ENCODE measurements at places on chromosomes 7 and 10.

DNA sequence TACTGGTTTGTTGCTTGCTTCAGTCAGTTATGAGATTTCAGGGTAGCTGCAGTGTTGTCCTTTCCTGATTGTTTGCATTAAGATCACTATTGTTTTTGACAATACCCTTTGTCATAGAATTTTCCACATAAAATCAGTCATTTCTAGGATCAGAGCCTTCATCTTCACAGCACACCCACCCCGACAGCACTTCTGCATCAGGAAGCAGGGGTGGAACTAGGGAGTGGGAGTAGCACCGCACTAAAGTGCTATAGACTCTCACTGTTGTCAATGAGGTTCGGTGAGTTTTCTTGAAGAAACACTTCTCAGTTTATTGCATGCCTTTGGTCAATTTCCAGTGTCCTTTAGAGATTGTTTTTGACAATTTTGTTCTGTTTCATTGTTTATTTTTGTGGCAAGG is 632.5 kb downstream of the AUTS2 start:
- no peak for DNase-seq

DNA sequence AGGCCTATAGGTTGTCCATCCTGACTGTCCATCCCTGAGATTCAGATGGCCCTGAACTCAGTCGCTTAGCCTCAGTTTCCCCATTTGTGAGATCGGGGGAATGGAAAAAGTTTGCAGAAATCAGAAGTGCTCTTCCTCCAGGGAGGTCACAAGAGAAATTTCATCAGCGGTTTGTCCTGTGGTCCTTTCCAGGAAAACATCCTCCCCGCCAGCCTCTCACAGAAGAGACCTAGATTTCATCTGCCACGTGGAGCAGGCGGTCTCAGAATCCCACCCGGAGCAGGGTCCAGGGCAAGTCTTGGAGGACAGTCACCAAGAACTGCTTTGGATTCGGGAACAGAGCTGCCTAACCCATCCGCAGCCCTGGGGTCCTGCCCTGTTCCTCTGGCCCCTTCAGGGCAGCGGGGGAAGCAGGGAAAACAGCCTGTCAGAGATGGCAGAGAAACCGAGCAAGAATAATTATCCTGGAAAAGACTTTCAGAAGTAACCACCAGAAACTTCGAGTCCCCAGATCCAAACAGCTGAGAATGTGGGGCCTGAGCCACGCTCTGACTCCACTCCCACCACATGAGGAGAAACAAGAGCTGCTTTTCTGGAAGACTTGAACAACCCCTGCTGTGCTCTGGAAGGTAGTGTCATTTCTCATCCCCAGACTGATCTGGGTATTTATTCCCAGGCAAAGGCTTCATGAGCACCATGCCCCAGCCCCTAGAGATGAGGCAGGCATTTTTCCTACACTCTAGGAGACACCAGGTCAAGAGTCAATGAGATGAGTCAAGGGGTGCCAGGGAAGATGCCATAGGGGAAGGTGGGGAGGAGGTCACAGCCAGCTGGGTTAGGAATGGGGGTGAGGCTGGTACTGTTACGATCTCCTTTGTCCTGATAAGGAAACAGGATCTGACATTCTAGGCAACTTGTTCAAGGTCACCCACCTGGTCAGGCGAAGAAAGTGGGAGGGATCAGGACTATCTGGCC is 1.1 kb upstream of the TNS3 start:
- no peak for DNase-seq

DNA sequence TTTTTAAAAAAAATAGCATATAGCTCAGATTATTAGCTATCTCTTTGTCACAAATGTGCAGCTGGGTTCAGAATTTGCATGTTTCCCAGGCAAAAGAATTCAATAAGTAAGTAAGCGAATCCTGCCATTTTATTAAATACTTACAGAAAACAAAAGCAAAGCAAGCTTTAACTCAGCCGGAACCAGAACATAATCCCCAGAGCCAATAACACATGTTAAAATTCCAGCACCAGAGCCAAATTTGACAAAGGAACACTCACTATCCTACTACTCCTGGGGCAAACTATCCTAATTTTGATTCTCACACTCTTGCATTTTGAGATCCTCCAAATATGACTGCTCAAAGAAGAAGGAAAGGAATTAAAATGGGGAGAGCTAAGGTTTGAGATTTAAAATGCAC is 32.6 kb downstream of the LRRTM3 start:
- DNase-seq = no peak

DNA sequence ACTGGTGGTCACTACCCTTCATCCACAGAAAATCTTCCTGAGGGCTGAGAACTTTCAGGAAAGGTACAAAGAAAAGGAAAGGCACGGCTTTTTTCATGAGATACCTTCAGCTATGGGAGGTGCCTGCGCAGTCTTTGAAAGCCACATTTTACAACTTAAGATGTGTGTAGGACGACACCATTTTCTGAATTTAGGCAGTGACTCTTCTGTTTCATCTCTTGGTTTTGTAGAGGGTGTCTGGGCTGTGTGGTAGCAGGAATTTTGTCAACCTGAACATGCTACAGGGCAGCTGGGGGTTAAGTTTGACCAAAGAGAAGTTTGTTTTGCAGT is 138.1 kb downstream of the NRP1 start:
- no peak for DNase-seq

DNA sequence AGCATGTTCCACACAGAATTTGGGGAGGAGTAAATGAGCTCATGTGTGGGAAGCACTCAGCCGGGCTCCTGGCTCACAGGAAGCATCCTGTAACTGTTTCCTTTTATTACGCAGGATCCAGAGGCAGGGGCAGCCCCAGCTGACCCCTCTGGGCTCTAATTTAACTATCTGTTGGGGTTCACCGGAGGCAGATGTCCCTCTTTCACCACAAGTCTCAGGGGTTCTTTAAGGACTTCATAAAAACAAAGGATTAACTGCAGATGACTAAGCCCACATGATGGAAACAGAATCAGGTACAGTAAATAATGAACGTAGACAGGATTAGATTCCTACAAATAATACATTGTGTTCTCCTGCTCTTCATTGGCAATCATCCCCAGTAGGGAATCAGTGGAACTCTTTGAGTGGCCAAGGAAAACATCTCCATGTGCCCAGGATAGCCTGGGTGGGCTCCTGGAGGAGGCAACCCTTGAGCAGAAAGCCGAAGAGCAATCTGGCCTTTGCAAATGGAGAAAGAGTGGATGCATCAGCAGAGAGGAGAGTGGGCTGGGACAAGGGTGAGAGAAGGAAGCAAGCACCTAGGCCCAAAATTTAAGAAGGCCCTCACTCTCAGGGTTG is 24.6 kb downstream of the TBXAS1 start:
- no peak for DNase-seq

DNA sequence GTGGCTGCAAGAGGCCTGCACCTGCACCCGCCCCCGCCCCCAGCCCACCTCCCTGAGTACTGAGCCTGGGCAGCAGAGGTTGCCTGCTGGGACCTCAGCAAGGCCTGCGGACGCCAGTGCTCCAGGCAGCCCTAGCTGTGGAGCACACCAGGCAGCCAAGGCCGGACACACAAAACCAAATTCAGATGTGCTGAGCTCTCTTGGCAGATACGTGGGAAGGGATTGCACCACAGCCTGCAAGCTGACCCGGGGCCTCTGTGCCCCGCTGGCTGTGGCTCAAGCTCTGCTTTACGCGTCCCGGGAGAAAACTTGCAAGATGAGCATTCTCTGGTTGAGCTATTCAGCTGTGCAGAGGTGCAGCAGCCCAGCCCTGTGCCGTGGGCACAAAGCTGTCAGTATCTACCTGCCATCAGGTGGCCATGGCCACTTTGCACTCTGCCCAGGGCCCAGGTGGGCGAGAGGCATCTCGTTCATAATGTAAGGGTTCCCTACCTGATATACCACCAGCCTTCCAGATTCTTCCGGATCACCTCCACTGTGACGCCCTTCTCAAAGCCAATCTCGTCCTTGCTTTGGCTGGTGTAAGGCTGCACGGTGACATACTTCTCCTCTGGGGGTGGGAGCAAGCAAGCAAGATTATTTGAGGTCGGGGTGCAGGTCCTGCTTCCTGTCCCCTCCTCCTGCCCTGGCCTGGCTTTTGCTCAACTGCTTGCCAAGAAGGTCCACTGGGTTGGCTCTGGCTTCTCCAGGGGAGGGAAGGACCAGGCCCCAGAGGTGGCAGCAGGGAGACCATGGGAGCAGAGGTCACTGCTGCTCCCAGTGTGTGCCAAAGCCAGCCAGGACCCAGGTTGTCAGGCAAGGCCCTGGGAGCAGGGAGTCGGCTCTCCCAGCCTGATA is 123.4 kb downstream of the NEURL1 start:
- DNase-seq = no peak

Data from activated naive CD4-positive, alpha-beta T cell treated with anti-CD3 and anti-CD28 coated beads, Interleukin-2, amount 10 ng/mL, durations not matched to agents 7 days and 5 days (primary cell).